ENCODE measurements at places on chromosomes 2 and 18. TPM values are rescaled to one million over a fixed set of nuclear protein-coding genes. Genes with fewer than 3 reads are reported as not detected.
A peak's percentile ranks its signal among the peaks of the same experiment; 100 is the strongest.

MATN3 gene
- 4.1 TPM for total RNA-seq

ZC3H6 gene
- 17.6 TPM for total RNA-seq

- no peak overlapping the region for H3K27ac ChIP-seq
- H3K27me3 ChIP-seq, result no peaks in the 10 kb centered on the region
- H3K36me3 ChIP-seq, result peaks cover 7% of the 10 kb centered on the region
- peaks cover 44% of the 10 kb centered on the region for H3K4me1 ChIP-seq
- DNase-seq, result no peak
- no peak overlapping the region for H3K4me3 ChIP-seq
Observed at GRCh38 chr18:63140038-63140450, 179.5 kb downstream of the BCL2 start.

ALPG gene
- total RNA-seq, result not detected

GRCh38 chr2:140013545-140014203 is 1233.5 kb upstream of the NXPH2 start:
- H3K27ac ChIP-seq, result no peak overlapping the region
- H3K36me3 ChIP-seq, result no peaks in the 10 kb centered on the region
- no peak for DNase-seq
- no peaks in the 10 kb centered on the region for H3K4me1 ChIP-seq
- H3K27me3 ChIP-seq, result no peaks in the 10 kb centered on the region

DNA sequence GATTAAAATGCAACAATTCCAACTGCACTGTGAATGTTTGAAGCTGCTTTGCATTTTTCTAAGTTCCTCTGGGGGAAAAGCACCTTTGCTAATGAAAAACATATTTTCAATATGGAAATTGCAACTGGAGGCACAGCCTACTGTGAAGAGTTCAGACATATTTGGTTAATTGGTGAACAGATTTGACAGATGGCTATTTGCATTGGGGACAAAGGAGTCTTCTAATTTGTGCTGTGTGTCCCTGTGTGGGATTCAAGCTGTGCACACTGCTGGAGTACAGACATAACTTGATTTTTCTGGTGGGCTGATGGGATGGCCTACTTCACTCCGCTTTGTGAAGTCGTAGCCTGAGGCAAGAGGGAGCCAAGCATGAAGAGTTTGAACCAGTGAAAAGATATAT is 40.7 kb upstream of the ARHGAP25 start:
- no peak overlapping the region for H3K4me3 ChIP-seq
- no peaks in the 10 kb centered on the region for H3K27me3 ChIP-seq
- H3K27ac ChIP-seq, result no peak overlapping the region
- no peak for DNase-seq
- H3K4me1 ChIP-seq, result no peaks in the 10 kb centered on the region

- no peaks in the 10 kb centered on the region for H3K36me3 ChIP-seq
- H3K4me1 ChIP-seq, result peaks cover 9% of the 10 kb centered on the region
- no peak for DNase-seq
- H3K27ac ChIP-seq, result no peak overlapping the region
- H3K27me3 ChIP-seq, result no peaks in the 10 kb centered on the region
- no peak overlapping the region for H3K4me3 ChIP-seq
Observed at GRCh38 chr2:100765481-100765880, 54.5 kb upstream of the NPAS2 start.

- H3K36me3 ChIP-seq, result no peaks in the 10 kb centered on the region
- H3K27me3 ChIP-seq, result no peaks in the 10 kb centered on the region
- H3K4me3 ChIP-seq, result no peak overlapping the region
- H3K4me1 ChIP-seq, result no peaks in the 10 kb centered on the region
Observed at GRCh38 chr2:167134381-167135072, 246.2 kb downstream of the XIRP2 start.

GRCh38 chr2:152525277-152525838 is 190.4 kb downstream of the FMNL2 start:
- no peak for DNase-seq
- no peaks in the 10 kb centered on the region for H3K27me3 ChIP-seq
- no peaks in the 10 kb centered on the region for H3K36me3 ChIP-seq
- H3K4me3 ChIP-seq, result no peak overlapping the region
- H3K4me1 ChIP-seq, result no peaks in the 10 kb centered on the region
- no peak overlapping the region for H3K27ac ChIP-seq

DNA sequence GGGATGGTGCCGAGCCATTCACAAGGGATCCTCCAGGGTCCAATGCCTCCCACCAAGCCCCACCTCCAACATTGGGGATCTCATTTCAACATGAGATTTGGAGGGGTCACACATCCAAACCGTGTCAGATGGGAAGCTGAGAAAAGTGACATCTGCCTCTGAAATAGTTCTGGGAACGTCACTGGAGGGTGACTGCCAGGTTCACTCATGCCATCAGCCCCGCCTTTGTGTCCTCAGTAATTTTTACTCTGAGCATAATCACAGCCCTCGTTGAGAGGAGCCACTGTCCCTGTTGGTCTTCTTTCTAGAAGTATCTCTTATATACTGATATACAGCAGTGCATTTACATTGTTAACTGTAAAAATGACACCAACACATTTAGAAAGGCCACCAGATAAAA is 67.4 kb downstream of the KLHL29 start:
- peaks cover 27% of the 10 kb centered on the region for H3K4me1 ChIP-seq
- H3K4me3 ChIP-seq, result no peak overlapping the region
- no peak for DNase-seq
- H3K36me3 ChIP-seq, result no peaks in the 10 kb centered on the region
- no peak overlapping the region for H3K27ac ChIP-seq
- no peaks in the 10 kb centered on the region for H3K27me3 ChIP-seq

- DNase-seq, result no peak
- H3K36me3 ChIP-seq, result no peaks in the 10 kb centered on the region
- H3K27me3 ChIP-seq, result no peaks in the 10 kb centered on the region
- H3K4me3 ChIP-seq, result no peak overlapping the region
Observed at GRCh38 chr2:102226171-102226570, 39.3 kb downstream of the IL1RL2 start.

- DNase-seq, result peak; percentile 19
- no peak overlapping the region for H3K27ac ChIP-seq
- H3K36me3 ChIP-seq, result no peaks in the 10 kb centered on the region
- H3K27me3 ChIP-seq, result no peaks in the 10 kb centered on the region
- H3K4me1 ChIP-seq, result no peaks in the 10 kb centered on the region
- H3K4me3 ChIP-seq, result no peak overlapping the region
Observed at GRCh38 chr18:36402765-36403396, 105.4 kb downstream of the FHOD3 start.

CRYGA gene
- not detected for total RNA-seq

DNA sequence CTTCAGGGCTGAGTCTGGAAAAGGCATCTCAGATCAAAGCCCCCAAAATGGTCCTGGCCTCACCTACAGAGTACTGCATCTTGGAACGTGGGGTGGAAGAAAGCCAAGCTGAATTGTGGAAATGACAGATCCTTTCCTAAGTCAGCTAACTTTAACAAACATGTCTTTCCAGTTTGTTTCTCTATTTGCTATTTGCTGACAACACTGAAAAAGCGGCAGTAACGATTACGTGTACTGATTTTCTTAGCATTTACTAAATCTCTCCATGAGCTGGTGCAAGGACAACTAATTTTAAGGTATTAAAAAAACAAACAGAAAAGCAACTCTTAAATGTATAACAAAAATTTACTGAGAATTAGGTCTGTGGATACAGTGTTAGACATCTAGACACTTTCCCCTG is 1.1 kb downstream of the HIBCH start:
- no peaks in the 10 kb centered on the region for H3K27me3 ChIP-seq
- H3K4me1 ChIP-seq, result peaks cover 9% of the 10 kb centered on the region
- peak overlapping the region; percentile 84 for H3K4me3 ChIP-seq

DNA sequence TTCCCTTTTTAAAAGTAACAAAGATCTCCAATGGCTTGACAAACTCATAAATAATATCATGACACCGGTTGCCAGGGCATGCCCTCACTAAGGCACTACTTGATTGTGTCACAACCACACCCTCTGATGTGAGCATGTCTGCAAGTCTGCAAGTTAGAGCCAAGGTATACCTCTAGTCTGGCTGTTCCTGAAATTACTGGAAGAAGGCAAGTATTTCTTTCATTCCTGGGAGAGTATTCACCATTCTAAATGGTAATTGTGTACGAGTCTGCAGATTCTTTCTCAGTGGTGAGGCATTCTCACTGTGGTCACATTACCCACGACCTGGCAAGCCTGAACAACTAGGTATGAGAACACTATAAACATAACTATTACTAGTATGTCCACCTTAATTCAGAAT is 25.7 kb upstream of the RNU4ATAC start:
- H3K4me3 ChIP-seq, result no peak overlapping the region
- no peaks in the 10 kb centered on the region for H3K4me1 ChIP-seq
- H3K27me3 ChIP-seq, result no peaks in the 10 kb centered on the region
- no peak for DNase-seq

DNA sequence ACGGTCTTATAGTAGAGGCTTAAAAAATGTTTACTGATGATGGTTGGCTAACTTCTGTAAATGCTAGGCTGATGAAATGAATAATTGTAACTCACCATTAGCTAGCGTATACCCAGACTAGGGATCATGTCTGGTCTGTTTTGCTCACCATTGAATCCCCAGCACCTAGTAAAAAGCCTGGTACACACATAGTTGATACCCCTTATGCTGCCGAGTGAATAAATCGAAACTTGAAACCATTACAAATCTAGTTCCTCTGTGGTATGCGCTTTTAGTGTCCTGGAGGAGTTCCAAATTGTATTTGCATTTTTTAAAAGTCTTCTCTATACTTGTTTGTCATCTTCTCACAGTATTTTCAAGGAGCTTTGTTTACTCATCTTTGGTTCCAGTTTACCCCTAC is 1.3 kb downstream of the TAF1B start:
- H3K36me3 ChIP-seq, result peaks cover 11% of the 10 kb centered on the region
- DNase-seq, result no peak
- H3K4me1 ChIP-seq, result peaks cover 10% of the 10 kb centered on the region
- H3K4me3 ChIP-seq, result peak overlapping the region; percentile 77
- H3K27ac ChIP-seq, result no peak overlapping the region

DNA sequence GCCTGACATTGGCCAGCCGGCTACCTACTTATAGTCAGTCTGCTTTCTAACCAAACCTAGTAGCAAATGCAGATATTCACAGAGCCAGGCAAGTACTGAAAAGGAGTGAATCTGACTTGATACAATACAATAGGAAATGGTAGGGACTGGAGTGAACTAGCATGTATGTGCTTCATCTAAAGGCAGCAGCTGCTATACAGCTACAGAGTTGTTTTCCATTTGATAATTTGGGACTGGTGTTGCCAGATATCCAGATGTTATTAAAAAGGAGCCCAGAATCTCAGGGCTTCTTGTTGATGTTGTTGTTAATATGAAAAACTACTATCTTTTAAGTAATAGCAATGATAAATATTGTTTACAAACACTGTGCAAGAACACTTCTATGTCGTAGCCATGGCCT is 159.4 kb downstream of the BABAM2 start:
- H3K27me3 ChIP-seq, result no peaks in the 10 kb centered on the region
- H3K4me3 ChIP-seq, result no peak overlapping the region
- H3K27ac ChIP-seq, result no peak overlapping the region
- no peak for DNase-seq
- no peaks in the 10 kb centered on the region for H3K4me1 ChIP-seq
- no peaks in the 10 kb centered on the region for H3K36me3 ChIP-seq

- peaks cover 2% of the 10 kb centered on the region for H3K36me3 ChIP-seq
- no peaks in the 10 kb centered on the region for H3K27me3 ChIP-seq
- peaks cover 3% of the 10 kb centered on the region for H3K4me1 ChIP-seq
- no peak overlapping the region for H3K27ac ChIP-seq
Observed at GRCh38 chr2:233030-233429, 30.8 kb downstream of the SH3YL1 start.

PCBP1 gene
- total RNA-seq, result 57.1 TPM

TFCP2L1 gene
- 0.30 TPM for total RNA-seq

DNA sequence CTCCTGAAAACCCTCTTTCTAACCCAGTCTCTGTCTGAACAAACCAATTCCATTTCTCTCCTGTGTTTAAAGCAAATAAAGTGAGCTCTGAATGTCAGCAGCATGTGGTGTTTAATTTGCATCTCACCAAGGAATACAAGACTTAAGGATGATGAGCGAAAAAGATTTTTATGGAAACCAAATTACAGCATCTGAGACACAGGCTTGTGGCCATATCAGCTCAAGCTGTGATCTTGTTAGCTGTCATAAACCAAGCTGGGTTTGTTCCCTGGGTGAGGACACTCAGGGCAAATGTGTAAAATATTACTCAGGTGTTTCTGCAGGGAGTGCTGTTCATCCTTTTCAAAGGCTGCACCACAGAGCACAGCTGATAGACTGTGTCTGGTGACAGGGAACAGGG is 129.3 kb upstream of the REV1 start:
- H3K4me1 ChIP-seq, result peaks cover 12% of the 10 kb centered on the region
- H3K36me3 ChIP-seq, result peaks cover 4% of the 10 kb centered on the region
- no peaks in the 10 kb centered on the region for H3K27me3 ChIP-seq

MPV17 gene
- total RNA-seq, result 46.6 TPM

DNA sequence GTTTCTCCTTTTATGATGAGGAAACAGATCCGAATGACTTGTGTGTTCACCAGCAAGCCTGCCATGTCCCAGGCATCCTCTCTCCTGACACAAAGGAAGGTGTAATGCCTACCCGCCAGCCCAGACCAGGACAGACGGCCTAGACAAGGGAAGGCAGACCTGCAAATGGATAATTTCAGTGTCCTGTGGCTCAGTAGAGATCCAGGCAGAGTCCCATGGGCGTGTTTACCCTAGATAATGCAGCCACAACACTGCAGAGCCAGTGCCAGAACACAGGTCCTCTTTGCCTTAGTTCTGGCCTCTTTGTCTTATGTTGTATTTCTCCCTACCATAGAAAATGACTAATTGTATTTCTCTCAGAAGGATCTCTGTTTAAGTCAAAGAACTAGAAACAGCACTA is 12.7 kb downstream of the TRAPPC12 start:
- no peaks in the 10 kb centered on the region for H3K4me1 ChIP-seq
- H3K36me3 ChIP-seq, result peaks cover 43% of the 10 kb centered on the region
- no peak overlapping the region for H3K4me3 ChIP-seq
- no peak overlapping the region for H3K27ac ChIP-seq

IL1RL2 gene
- total RNA-seq, result 0.28 TPM

DNA sequence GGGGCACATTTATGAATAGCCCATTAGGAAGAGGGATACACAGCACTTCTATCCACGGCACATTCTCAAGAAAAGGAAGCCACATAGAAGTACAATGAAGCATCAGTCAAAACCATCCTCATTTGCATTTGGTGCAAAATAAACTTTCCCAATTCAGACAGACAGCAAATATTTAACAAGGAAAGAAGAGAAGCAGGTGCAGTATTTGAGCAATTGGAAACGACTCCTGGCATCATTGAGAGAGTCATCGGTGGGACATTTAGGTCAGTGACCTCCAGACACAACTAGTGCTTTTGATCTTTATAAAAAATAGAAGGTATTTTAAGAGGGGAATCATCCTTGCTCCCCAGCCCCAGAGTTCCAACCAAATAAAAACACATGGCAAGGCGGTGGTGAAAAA is 118.0 kb downstream of the MREG start:
- no peaks in the 10 kb centered on the region for H3K4me1 ChIP-seq
- H3K36me3 ChIP-seq, result no peaks in the 10 kb centered on the region
- H3K27ac ChIP-seq, result no peak overlapping the region

GRCh38 chr18:63138436-63139340 is 180.9 kb downstream of the BCL2 start:
- no peak overlapping the region for H3K4me3 ChIP-seq
- DNase-seq, result no peak
- H3K4me1 ChIP-seq, result peaks cover 38% of the 10 kb centered on the region
- peaks cover 7% of the 10 kb centered on the region for H3K36me3 ChIP-seq
- H3K27ac ChIP-seq, result peak overlapping the region; percentile 33

- no peak overlapping the region for H3K27ac ChIP-seq
- no peaks in the 10 kb centered on the region for H3K27me3 ChIP-seq
- peaks cover 17% of the 10 kb centered on the region for H3K36me3 ChIP-seq
- H3K4me1 ChIP-seq, result no peaks in the 10 kb centered on the region
Observed at GRCh38 chr2:38315707-38316333, 61.3 kb downstream of the ATL2 start.

- DNase-seq, result no peak
- no peaks in the 10 kb centered on the region for H3K27me3 ChIP-seq
- H3K4me3 ChIP-seq, result no peak overlapping the region
- peaks cover 10% of the 10 kb centered on the region for H3K4me1 ChIP-seq
Observed at GRCh38 chr2:2574401-2575180, 243.5 kb upstream of the MYT1L start.
